ENCODE measurements at places on chromosomes 5 and 9.

- no peak for DNase-seq
Measured at GRCh38 chr9:34558919-34559623, 30.5 kb downstream of the CNTFR start.

- DNase-seq = no peak
Measured at GRCh38 chr5:95887977-95888376, 65.5 kb upstream of the GLRX start.

- no peak for DNase-seq
Measured at GRCh38 chr9:114214181-114214580, 58.8 kb downstream of the COL27A1 start.

GRCh38 chr9:111099199-111100008, 61.1 kb upstream of the LPAR1 start:
- no peak for DNase-seq

- DNase-seq = no peak
Measured at GRCh38 chr5:76604838-76605237, 18.4 kb downstream of the F2RL2 start.

GRCh38 chr9:79489261-79490000, 82.3 kb upstream of the TLE4 start:
- no peak for DNase-seq

- no peak for DNase-seq
Measured at GRCh38 chr5:173969167-173970049, 19.6 kb upstream of the C5orf47 start.

DNA sequence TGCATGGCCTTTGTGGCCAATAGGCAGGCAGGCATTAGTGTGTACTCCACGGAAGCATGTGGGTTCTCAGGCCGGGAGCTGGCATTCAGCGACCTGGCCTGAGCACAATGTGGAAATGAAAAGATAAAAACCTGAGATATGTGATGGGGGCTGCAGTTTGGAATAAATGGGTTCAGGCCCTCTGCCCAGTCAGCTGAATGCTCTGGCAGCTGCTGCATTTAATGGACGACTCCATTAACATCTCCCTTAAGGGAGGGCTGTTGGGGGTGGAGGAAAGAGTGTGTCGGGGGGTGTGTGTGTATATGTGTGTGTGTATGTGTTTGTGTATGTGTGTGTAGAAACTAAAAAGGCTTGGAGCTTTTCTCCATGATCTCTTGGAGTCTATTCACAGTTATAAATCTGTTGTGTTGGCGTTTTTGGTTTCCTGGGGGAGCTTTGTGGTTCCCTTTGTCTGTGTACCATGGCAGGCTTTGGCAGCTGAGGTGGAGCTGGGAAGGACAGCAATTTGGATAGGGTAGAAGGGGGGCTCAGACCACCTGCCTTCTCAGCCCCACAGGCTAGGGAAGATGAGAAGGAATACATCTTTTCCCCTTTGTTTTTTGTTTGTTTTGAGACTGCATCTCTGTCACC, 27.3 kb upstream of the HSPA9 start:
- no peak for DNase-seq

- no peak for DNase-seq
Measured at GRCh38 chr5:104429911-104430310, 867.3 kb upstream of the NUDT12 start.

- DNase-seq = no peak
Measured at GRCh38 chr9:111360881-111361280, 30.9 kb upstream of the OR2K2 start.

- no peak for DNase-seq
Measured at GRCh38 chr5:100796851-100797250, 106.2 kb downstream of the ST8SIA4 start.

DNA sequence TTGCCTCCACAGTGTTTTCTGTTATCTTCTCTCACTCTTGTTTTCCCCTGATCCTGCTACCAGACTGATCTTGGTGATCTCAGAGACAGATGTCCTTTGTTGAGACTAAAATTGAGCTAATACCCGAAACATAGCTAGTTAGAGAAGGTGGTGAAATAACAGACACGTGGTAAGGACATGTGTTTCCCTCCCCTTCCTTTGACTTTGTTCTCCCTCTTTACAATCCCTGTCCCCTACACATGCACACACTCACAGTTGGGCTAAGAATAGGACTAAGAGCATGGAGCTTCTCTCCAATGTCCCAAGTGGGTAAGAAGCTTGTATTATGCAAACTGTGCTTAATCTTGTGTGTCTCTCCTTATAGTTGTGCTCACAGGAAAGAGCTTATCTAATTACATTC, 1603.0 kb upstream of the C9orf72 start:
- DNase-seq = no peak
